ENCODE measurements at places on chromosomes 16 and 17.

- no peak for DNase-seq
Observed at GRCh38 chr17:42843358-42843934, 934 bp upstream of the AOC2 start.

DNA sequence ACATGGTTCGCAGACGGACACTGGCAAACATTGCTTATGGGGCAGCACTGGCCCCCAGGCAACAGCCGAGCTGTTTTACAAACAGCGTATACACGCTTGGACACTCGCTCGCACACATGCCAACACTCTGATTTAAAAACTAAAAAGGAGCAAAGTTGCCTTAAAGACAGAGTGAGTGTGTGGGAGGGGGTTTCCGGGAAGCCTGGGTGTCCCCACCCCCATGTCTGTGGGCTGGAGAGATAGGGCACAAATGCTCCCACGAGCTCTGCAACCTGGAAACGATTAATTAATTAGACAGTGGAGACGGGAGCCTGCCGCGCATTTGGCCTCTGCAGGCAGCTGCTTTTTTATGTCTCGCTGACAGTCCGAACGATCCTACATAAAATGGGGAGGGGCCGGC, 107.9 kb upstream of the ZNF469 start:
- DNase-seq, result no peak

- no peak for DNase-seq
Observed at GRCh38 chr17:37787055-37787757, 42.3 kb upstream of the HNF1B start.

GRCh38 chr16:30724641-30725417, 23.4 kb upstream of the PHKG2 start:
- no peak for DNase-seq

All from stimulated activated CD4-positive, alpha-beta T cell treated with anti-CD3 and anti-CD28 coated beads, Interleukin-4, amount 100 ng/mL, for 48 hours (primary cell).